ENCODE measurements at places on chromosomes 3 and 15.

DNA sequence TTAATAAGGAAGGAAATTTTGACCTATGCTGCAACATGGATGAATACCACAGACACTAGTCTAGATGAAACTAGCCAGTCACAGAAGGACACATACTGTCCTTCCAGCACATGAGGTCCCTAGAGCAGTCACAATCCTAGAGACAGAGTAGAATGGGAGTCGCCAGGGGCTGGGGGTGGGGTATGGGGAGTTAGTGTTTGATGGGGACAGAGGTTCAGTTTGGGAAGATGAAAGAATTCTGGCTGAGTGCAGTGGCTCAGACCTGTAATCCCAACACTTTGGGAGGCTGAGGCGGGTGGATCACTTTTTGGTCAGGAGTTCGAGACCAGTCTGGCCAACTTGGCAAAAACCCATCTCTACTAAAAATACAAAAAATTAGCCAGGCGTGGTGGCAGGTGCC, 99.2 kb downstream of the TPRA1 start:
- DNase-seq = no peak

DNA sequence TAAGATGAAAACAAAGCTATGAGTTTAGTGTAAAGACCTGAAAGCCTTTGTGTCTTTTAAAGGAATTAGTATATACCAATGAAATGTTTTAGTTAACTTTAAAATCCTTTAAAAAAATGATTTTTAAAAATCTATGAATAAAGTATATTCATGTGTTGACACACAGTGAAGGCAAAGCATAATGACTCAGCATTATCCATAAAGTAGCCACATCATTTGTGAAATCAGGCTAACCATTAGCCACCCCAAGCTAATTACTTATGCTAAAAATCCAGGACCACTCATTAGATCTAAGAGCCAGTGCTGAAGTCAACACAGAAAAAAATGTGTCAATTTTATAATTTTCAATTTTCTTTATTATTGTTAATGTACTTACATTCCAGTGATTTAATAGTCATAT, 310.2 kb downstream of the TBC1D5 start:
- DNase-seq = no peak

DNA sequence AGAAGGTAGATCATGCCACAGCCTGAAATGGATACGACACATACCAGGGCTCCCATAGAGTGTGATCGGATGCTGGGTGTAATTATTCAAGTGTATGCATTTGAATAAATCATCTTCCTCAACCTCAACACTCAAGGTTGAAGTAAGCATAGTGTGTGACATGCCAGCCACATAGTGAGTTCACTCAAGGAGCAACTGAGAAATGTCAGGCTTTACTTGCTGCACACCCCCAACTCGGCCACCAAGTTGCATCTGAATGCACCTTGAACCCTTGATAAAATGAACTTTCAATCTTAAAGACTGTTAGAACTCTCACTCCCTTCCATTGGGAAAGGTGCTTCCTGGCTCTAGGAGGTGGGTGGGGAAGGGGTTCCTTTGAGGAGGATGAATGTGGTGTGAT, 121.3 kb downstream of the GHSR start:
- no peak for DNase-seq

DNA sequence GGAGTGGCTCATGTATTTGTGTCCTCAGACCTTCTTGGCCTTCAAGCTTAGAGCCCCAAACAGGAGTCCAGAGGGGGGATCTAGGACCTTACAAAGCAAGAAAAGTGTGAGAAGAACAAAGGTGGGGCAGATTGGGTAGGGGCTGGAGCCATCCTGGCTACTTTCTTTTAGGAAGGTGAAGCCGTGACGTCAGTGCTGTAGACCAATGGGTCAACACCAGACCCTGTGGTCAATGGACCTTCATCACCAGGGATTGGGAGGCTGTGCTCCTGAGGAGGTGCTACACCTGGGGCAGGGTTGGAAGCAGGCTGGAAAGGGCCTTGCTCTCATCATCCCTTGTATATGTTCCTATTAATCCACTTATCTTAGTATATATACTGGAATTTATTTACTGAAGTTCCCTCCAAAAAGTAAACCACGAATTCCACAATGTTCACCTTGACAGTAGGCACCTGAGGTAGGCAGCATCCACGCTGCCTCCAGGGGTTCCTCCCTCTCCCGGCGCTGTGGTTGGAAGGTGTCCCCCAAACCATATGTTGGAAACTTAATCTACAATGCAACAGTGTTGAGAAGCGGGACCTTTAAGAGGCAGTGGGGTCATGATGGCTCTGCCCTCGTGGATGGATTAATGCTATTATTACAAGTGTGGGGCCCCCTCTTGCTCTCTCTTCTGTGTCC, 21.4 kb upstream of the MCCC1 start:
- no peak for DNase-seq

DNA sequence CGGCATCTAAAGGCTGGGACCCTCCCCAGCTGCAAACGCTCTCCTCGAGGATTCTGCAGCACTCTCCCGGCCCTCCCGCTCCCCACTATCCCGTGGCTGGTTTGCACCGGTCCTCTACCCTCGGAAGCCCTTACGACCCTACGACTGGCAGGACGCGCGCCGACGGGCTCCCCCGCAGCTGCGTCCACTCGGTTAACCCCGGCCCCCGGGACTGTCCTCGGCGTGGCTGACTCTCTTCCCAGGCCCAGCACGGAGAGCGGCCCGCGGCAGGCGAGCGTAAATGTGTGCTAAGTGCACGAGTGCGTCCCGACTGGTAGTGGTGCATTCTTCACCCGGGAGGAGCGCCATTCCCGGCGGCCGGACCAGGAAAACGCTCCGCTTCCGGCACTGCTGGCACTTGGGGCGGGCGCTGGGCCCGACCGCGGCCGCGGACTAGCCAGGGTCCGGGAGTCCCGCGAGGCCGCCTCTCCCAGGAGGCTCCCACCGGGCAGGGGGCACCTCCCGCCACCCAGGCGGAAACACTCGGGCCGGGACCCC, 508 bp downstream of the GORASP1 start:
- no peak for DNase-seq

DNA sequence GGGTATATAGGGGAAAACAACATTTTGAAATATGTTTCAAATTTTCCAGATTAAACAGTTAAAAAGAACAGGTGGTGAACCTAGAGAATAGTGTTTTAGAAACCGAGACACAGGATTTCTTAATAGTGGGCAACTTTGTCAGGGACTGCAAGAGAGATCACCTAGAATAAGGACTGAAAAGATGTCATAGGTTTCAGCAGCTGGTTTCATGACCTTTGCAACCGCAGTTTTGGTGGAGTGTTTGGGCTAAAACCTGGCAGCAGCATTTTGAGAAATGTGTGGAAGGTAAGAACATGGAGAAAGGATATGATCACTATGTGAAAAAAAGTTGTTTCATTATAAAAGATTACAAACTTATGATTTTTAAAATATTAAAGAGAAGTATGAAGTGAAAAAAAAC, 34.9 kb downstream of the PRKCI start:
- DNase-seq = no peak

DNA sequence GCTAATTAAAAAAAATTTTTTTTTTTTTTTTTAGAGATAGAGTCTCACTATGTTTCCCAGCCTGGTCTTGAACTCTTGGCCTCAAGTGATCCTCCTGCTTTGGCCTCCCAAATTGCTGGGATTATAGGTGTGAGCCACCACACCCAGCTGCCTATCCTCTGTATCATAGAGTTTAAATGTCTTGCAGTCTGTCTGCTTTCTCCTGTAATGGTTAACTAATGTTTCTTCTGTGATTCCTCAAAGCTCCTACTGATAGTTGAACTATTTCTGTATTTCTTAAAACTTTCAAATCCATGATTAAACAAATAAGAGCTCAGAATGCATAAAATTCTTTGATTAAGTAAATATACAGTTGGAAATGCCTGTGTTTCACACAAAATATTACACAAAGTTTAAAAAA, 115.4 kb upstream of the TPM1 start:
- DNase-seq = no peak

DNA sequence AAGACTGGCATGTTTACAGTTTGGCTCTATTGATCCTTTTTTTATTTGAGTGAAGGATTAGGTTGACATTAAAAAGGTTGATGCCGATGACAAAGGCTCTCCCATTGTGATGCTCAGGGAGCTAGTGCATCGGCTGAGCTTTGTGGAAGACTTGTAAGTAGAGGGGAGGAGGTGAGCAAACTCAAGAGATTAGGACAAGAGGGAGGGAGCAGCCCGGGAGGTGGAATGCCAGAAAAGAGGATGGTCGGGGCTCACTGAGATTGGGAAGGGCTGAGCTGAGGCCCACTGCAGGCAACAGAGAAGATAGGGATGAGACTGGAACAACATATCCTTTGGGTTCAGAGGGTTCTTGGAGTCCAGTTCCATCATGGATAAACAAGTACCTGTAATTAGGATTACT, 26.5 kb upstream of the PSMD6 start:
- no peak for DNase-seq

DNA sequence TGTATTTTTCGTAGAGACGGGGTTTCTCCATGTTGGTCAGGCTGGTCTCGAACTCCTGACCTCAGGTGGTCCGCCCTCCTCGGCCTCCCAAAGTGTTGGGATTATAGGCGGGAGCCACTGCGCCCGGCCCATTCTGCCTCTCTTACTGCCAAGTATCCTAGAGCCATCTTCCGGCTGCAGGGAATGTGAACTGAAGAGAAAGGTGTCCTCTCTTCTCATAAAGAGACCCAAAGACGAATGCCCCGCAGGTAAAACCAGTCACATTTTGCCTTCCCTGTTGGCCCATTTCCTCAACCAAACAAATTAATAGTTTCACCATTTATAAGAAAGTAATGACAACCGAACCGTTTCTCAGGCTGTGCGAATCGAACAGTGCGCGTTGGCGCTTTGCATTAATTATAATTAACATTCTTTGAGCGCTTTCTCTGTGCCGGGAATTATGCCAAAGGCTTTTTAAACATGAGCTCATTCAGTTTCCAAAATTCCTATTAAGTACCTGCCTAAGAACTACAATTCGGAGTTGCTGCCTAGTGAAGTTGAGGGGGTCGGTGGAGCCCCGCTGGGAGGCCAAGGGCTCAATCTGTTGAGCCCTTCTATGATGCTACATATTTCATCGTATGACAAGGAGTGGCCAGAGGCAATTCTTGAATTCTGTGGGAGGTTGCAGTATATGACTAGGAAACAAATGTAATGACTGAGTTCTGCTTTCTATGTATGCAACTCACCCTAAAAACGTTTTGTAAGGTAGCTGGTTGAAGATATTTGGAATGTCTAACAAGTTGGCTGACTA, 819 bp upstream of the RPL24 start:
- no peak for DNase-seq

GRCh38 chr15:52331490-52332240, 36.1 kb upstream of the MYO5C start:
- peak; percentile 24 for DNase-seq

DNA sequence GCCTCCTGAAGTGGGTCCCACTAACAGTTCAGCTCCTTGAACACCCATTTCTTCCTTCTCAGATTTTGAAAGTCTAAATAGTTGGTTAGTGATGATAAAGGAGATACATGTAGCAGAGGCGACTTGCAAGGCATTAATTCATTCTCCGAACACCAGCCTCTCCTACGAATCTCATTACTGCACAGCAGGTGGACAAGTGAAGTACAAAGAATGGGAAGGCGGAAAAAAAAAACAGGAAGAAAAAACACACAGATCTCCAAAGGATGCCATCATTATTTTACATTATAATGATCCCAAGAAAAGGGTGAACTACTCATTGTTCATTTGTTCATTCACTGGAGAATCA, 276.5 kb downstream of the MAGI1 start:
- DNase-seq = no peak

DNA sequence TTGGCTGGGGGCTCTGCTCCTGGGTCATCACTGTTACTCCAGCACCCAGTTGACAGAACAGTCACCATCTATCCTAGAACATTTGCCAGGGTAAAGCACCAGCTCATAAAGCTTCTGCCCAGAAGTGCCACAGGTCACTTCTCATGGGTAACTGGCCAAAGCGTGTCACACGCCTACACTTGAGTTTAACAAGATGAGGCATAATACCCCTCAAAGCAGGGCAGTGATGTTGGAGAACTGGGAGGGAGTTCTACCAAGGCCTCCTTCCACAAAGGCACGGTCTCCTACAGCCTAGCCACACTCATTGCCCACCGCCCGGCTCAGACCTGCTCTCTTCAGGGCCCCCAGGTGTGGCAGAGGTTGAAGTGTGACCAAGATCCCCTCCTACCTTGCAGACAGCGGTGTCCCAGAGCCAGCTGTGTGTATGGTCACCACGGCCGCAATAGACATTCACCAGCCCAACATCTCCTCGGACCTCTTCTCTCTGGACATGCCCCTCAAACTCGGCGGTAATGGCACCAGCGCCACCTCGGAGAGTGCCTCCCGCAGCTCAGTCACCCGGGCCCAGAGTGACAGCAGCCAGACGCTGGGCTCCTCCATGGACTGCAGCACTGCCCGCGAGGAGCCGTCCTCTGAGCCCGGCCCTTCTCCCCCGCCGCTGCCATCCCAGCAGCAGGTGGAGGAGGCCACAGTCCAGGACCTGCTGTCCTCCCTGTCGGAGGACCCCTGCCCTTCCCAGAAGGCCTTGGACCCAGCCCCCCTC, 107.7 kb downstream of the ETFA start:
- no peak for DNase-seq

DNA sequence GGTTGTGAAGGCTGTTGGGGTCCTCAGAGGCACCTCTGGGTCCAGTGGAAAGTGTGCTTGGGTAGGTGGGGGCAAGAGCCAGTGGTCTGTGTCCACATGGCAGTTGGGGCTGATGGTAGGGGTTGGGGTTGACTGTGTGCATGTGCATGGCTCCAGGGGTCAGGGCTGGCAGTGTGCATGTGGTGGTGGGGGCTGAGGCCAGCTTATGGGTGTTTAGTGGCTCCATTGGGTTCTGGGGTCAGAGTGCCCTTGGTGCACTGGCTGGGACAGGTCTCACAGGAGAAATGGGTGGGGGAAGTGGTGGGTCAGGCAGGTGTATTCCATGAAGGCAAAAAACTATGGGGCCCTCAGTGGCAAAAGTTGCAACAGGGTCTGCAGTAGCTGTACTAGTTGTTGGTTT, 97.9 kb downstream of the EDEM1 start:
- no peak for DNase-seq

DNA sequence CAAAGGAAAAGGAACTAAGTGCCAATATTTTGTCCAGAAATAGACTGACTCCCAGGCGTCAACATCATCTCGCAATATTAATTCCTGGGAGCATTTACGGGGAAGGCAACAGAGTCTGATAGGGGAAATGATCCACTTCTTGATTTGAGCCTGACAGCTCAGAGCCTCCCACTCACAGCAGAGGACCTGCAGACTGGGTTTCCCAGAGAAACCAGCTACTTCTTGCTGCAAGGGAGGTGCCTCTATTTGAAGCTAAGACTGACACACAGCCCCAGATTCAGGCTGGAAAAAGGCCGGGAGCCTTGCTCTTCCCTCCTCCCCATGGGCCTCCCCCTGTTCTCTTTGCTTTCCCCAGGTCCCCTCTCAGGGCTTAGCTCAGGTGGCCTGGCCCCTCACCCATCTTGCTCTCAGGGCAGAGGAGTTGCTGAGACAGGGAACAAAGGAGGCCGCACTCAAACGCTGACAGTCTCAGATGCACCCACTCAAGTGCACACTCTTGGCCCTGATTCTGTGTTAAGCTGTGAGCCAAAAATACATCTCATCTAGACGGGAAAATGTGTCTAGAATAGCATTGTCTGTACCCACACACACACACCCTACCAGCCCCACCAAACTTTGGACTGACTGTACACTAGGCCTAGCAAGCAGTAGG, 49.8 kb upstream of the DCLK3 start:
- no peak for DNase-seq
